ENCODE measurements at places on chromosomes 16 and 17. TPM values are rescaled to one million over a fixed set of nuclear protein-coding genes. Genes with fewer than 3 reads are reported as not detected.

BANP gene
- polyA plus RNA-seq: 16.2 TPM

- no peak for DNase-seq
These were observed 288.9 kb upstream of the C16orf82 start for GRCh38 chr16:26777821-26778220.

- DNase-seq: no peak
These were observed 195.2 kb downstream of the IRX5 start for GRCh38 chr16:55125818-55126385.

GRCh38 chr16:55476625-55477533 lies 2.1 kb upstream of the MMP2 start:
- DNase-seq: no peak

HS3ST6 gene
- polyA plus RNA-seq: 0.04 TPM

ABCA9 gene
- 2.1 TPM for polyA plus RNA-seq

GRCh38 chr16:1950047-1950446 lies 4.4 kb downstream of the RPL3L start:
- DNase-seq: no peak

DNA sequence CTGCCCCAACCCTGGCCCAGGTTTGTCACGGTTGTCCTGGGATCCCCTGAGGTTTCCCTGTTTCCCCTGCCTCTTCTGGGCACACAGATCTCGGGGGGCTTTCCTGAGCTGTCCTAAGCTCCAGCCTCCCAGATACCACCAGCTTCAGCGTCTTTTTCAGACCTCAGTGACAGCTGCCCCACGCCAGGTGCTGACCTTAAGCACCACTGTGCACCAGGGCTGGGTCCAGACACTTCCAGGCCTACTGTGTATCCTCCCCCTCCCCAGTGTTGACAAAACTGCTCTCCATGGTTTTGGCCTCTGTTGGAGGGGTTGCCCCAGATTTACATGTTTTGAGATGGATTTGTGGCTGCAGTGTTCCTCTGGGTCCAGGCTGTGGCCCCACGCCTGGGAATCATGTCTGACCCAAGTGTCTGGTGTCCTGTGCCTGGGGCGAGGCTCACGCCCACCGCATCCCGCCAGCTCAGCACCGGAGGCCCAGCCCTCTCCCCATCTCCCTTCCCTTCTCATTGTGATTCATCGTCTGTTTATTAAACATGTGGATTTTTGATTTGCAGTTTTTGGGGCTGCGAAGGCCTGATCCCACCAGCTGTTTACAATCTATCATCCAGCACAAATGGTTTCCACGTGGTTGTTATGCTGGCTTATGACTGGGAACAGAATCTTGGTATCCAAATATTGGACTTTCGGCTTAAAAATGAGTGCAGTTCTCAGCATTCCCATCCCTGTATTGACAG lies 82.1 kb downstream of the METRNL start:
- DNase-seq: no peak

GRCh38 chr16:30839523-30840227 lies 52.7 kb upstream of the ZNF629 start:
- peak; percentile 93 for DNase-seq

SPATA32 gene
- polyA plus RNA-seq: 0.24 TPM

DNA sequence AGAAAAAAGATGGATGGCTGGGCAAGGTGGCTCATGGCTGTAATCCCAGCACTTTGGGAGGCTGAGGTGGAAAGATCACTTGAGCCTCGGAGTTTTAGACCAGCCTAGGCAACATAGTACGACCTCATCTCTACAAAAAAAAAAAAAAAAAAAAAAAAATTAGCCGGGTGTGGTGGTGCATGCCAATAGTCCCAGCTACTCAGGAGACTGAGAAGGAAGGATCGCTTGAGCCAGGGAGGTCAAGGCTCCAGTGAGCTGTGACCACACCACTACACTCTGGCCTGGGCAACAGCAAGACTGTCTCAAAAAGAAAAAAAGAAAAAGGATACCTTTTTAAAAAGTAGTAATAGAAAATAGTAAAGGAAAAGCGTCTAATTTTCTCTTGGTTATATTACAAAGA lies 20.7 kb downstream of the ZNF652 start:
- DNase-seq: no peak
